ENCODE measurements at places on chromosomes 6 and 20.
A peak's percentile ranks its signal among the peaks of the same experiment; 100 is the strongest.

- no peak for DNase-seq
These were observed 17.6 kb downstream of the SYTL3 start for GRCh38 chr6:158667360-158667981.

DNA sequence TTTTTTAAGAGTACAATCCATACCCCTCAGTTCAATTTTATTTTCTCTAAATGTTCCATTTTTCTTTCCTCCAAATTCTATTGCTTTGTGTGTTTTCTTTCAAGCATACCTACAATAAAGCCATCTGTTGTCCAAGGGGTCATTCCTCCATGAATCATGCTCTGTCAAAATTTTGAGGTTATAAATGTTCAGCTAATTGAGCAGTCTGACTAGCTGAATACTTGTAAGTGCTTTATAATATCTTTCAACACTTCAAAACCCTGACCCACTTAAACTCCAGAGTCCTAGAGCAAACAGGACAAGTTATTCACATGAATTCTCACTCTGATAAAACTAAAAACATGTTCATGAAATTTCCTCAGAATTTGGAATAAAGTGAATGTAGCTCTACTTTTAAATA lies 33.4 kb upstream of the EYA4 start:
- DNase-seq: no peak

DNA sequence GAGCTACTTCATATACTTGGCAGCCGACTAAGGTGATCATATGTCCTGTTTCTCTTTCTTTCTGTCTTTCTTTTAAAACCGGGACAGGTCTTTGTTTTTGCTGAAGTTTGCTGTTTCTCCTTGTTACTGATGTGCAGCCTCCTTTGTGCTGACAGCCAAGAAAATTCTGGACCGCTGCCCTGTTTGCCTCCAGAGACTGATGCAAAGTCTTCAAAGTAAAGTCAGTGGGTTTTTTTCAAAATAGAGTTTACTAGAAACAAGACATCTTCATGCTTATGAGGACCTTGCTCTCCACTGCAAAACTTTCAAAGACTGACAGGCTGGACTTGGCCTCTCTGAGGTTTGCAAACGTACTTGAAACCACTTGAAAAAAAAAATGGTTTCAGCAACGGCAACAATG lies 510.5 kb upstream of the MAP3K7 start:
- peak; percentile 0 for DNase-seq

DNA sequence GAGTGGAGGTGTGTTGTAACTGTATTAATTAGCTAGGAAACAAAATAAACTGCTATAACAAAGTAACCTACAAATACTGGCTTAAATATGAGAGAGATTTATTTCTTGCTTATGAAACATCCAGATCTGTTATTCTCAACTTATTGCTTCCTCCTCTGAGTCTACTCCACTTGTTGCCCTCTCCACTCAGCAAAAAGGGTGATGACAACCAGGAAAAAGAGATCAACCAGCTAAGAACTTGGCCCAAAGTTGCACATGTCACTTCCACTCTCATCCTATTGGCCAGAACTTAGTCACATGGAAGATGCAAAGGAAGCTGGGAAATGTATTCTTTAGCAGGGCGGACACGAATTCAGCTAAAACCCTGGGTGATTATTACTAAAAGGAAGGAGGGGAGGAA lies 5.2 kb upstream of the TP53RK start:
- DNase-seq: peak; percentile 71

DNA sequence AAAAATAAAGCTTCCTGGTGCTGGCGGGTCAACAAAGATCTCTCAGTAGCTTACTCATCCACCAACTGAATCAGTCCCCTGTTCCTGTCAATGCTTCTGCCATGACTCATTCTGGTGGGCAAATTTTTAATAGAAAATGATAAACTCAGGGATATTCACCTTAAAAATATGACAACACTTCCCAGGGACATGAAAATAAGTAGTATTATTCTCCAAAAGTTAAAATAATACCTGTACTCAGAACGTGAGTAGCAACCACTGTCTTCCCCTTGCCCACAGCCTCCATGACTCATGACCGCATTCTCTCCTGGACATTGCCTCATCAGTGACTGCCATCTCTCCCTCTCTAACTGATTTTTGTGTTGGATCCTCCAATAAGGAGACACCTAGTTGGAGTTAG lies 552.3 kb downstream of the KIF16B start:
- DNase-seq: peak; percentile 30

DNA sequence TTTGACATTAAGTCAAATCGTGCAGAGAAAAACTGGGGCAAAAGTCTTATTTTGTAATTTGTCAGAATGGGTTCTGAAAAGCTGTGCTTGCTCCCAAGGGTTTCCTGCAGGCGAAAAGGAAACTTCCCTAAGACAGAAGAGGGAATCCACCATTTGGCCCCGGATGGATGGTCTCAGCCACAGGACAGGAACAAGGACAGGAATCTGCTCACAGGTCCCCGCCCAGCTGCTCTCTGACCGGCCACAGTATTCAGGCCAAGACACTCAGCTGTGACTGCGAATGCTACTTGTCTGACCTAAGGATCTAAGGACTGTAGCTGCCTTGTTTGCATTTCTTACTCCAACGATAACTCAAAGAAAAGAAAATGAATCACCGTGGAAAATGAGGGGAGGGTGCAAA lies 197.0 kb downstream of the BMP7 start:
- no peak for DNase-seq

DNA sequence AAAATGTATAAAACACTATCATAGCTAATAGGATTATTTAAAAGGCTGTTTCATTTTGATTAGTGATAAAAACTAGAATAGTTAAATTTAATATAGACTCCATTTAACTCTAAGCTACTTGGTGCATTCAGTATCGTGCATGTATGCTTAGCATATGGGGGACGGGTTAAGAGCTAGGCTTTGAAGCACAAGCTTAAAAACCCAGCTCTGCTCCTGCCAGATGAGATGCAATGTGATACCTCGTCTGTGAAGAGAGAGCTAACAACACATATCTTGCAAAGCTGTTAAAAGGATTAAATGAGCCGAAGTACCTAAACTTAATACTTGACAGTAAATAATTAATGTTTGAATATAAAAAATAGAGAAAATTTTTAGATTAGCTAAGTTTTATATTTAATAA lies 42.2 kb downstream of the DTNBP1 start:
- DNase-seq: no peak

GRCh38 chr6:36839749-36840431 lies 646 bp upstream of the CPNE5 start:
- no peak for DNase-seq

DNA sequence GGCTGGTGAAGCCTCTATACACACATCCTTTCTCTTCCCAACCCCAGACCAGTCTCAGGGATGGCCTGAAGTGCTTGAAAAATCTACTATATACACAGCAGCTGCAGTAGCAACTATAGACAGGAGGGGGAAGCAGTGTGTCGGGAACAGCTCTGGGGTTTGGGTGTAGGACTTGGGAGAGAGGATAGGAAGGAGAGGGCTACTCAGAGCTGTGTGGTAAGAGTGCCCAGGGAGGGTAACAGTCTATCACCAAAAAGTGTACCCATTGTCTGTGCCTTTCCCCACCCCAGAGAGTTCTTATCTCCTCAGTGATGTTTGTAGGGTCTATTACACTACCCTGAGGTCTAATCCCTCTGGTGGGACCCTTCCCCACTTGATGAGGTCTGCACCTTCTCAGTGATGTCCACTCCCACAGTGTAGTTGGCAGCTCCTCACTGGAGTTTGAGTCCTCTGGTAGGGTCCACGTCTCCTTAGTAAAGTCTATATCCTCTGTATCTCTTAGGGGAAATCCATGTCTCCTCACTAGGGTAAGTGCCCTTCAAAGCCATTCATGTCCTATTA lies 1.5 kb upstream of the GGT7 start:
- DNase-seq: peak; percentile 86

- peak; percentile 87 for DNase-seq
These were observed 170.2 kb upstream of the ZNF217 start for GRCh38 chr20:53763707-53764414.

- no peak for DNase-seq
These were observed 58.6 kb downstream of the JARID2 start for GRCh38 chr6:15304337-15305042.

- no peak for DNase-seq
These were observed 8.0 kb upstream of the SLC17A3 start for GRCh38 chr6:25882051-25882496.

DNA sequence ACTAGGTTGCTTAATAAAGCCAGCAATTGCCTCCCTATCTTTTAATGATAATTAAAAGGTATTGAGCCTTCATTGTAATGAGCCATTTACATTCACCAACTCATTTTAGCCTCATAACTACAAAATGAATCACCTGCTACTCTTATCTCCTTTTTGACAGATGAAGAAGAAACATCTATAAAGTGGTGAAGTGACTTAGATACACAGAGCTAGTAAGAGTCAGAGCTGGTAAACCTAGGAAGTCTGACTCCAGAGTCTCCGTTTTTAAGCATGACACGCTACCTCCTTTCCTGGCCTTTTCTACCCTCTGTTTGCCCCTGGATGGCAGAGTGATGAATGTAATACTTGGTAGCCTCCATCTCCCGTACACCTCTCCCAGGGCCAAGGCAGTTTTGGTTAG lies 93.5 kb downstream of the SPTLC3 start:
- no peak for DNase-seq

- no peak for DNase-seq
These were observed 1.5 kb downstream of the DLK2 start for GRCh38 chr6:43453831-43454230.

DNA sequence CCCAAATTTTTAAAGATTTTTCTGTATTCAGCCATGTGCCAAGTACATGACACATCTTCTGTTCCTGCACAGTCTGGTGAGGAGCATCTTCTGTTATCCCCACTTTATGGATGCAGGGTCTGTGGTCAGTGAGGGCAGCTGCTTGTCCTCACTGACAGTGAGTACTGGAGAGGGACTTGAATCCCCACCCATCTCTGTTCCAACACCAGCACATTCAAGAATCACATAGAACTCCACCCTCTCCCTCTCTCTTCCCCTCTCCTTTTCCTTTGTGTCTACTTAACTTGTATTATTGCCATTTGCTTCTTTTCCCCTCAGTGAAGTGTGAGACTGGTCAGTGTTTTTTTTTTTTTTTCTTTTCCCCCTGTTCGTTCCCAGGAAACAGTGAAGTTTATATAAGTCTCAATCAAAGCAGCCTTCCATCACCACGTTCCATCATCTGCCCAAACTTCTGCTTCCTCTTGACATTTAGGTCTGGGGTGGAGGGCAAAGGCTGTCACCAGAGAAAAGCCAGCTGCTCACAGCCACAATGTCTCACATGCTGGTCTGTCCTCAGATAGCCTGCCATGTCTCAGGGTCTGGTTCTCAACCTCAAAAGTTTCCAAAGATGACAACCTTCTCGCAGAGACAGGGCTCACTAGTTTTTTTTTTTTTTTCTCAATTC lies 110.0 kb upstream of the SSTR4 start:
- no peak for DNase-seq

DNA sequence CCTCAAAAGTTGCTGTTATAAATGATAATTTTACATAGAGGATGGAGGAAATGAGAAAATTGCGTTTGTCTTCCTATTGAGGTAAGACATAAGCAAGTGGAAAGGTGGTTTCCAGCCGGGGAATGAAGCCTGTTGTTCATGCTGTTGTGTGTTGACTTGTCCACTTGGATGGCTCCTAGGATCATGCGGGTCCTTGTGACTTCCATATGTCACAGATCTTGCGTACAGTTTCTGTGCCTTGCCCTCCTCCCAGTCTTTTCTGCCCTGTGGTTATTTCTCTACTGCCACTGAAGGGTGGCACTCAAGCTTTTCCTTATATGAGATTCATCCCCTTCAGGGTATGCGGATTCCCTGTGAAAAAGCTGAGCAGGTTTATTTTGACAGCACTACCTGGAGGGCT lies 116.6 kb downstream of the CARMIL1 start:
- no peak for DNase-seq

DNA sequence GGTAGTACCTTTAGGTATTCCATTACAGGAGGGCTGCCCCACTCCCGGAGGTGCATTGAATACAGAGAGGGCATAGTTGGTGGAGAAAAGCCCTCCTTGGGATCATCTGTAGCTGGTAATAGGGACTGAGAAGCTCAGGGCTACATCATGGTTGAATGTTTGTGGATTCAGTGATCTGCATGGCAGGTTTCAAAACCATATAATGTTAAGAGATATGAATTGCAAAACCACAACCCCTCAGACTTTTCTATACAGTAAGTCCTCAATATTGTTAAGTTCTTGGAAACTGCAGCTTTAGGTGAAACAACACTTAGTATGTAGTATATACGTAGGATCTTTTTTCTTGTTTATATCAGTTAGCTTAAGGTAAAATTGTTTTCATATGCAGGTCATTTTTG lies 11.3 kb downstream of the TULP4 start:
- DNase-seq: no peak

- DNase-seq: no peak
These were observed 130.3 kb downstream of the MMUT start for GRCh38 chr6:49332781-49333180.

DNA sequence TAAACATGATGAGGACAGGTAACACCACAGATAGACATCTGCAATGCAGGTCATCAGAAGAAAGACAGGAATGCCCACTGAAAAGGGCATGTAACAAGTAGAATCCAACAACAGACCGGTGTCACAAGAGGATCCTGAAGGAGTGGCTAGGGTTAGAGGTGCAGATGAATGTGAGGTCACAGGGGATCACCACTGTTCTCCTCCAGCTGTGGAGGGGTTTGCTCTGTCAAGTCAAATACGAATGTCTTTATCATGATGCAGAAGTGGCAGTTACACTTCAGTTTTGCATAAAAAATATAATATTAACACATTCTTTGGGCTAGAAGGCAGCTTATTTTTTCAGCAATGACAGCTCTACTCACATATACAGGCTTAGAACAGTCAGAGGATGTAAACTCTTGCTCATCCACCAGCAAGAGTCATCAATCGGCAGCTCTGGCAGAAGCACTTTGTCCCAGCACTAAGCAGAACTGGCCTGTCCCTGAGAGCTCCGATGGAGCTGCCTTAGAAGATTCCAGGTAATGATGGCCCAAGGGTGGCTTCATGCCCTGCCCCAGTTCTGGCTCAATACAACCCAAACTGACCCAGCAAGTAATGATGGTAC lies 130.4 kb upstream of the TRAF3IP2 start:
- peak; percentile 29 for DNase-seq

GRCh38 chr6:21593927-21594415 lies 420 bp downstream of the SOX4 start:
- DNase-seq: peak; percentile 86

- DNase-seq: no peak
These were observed 9.7 kb upstream of the HMGA1 start for GRCh38 chr6:34226731-34227586.

GRCh38 chr6:123604067-123604466 lies 32.7 kb downstream of the TRDN start:
- DNase-seq: no peak

- no peak for DNase-seq
These were observed 126.4 kb upstream of the VGLL2 start for GRCh38 chr6:117138920-117139319.

DNA sequence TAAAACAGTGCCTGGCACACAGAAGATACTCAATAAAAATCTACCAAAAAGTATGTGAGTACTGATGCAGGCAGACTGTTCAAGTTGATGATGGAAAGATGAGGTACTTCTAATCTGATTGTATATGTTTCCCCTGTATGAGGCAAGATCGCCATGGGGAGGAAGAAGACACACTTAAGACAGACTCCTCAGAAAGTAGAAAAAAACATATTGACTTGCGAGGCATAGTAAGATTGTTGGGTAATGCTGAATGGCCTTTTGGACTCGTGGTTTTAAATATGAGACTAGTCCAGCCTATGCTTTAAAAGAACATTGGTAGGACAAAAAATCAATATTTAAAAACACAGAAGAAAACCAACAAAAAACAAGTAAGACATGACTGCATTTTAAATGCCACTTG lies 72.6 kb downstream of the SHPRH start:
- peak; percentile 92 for DNase-seq

Measured in iris pigment epithelial cell (primary cell).